T47D (cell line): ENCODE measurements at places on chromosomes 1 and 21.

GRCh38 chr1:54218883-54219687 lies 19.1 kb downstream of the MRPL37 start:
- DNase-seq, result no peak

DNA sequence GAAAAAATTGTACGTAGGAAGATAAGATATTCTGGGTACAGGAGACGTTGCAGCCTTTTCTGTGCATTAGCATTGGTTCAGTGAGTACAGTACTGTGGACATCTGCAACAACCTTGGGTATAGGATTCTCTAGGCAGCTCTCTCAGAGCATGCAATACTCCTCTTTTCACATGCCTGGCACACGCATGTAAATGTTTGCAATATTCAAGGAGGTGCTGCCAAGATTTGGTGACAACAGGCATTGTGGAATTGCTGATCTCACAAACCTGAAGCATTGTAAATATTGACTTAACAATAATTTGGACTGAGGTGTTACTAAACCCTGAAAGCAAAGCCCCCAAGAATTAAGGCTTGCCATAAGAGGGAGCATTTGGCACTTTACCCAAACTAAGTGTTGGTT lies 126.8 kb downstream of the GRIK1 start:
- peak; percentile 20 for DNase-seq

GRCh38 chr1:198747127-198747526 lies 108.3 kb downstream of the PTPRC start:
- DNase-seq, result no peak

GRCh38 chr1:73577206-73577605 lies 620.8 kb downstream of the LRRIQ3 start:
- no peak for DNase-seq

- DNase-seq, result no peak
These were observed 178.7 kb upstream of the RUNX1 start for GRCh38 chr21:35227786-35228185.

DNA sequence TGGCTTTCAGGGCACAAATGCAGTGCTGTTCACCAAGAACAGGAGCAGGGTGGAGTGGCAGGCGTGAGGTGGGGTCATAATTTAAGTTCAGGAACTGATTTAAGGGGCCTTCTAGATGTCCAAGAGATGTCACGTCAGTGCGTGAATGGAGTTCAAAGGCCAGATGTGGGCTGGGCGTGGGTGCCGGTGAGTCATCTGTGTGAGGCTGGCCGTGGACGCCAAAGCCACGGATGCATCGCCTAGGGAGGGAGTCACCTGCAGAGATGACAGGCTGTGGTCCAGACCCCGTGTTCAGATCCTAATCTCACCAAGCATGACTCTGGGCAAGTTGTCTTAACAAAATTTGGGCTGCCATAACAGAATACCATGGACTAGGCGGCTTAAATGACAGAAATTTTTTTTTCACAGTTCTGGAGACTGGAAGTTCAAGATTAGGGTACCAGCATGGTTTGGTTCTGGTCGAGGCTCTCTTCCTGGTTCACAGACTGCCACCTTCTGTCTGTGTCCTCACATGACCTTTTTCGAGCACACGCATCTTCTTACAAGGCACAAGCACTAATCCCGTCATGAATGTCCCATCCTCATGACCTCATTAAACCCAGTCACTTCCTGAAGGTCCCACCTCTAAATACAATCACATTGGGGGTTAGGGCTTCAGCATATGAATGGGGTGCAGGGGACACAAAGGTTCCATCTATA lies 109.6 kb downstream of the PRDM2 start:
- no peak for DNase-seq

GRCh38 chr1:47409311-47410067 lies 6.6 kb upstream of the FOXE3 start:
- DNase-seq, result no peak

DNA sequence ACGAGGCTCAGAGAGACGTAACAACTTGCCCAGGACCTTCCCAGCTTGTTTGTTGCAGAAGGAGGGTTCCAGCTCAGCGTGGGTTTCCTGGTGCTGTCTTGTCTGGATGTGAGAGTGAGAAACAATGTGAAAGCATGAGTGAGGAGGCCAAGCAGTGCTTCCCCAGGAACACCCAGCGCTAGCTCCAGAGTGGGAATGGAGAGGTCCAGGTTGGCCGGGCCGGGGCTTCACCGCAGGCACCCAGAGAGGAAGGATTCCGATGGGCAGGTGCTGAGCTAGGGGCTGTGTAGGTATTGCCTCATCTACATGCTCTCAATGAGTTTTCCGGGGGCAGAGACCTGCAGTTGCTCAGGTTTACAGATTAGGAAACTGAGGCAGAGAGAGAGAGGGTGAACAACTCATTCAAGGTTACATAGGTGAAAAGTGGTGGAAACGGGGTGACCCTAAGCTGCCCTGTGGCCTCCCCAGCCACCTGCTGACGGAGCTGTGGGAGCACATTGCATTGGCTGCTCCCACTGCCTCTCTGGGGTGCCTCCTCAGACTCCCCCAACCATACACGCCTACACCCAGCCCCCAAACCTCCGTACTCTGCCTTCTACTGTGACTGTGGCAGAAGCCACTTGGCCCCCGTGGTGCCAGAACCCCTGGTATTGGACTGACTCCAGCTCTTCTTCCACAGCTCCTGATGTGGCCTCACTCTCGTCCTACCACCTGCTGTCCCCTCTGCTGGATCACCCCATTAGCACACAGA lies 51.2 kb downstream of the B3GALT5 start:
- no peak for DNase-seq

- DNase-seq, result no peak
These were observed 3.1 kb upstream of the TINAGL1 start for GRCh38 chr1:31573261-31573660.

- peak; percentile 52 for DNase-seq
These were observed 438 bp downstream of the MRPS6 start for GRCh38 chr21:34073749-34074282.

- no peak for DNase-seq
These were observed 41.3 kb upstream of the GPR52 start for GRCh38 chr1:174406421-174406820.

DNA sequence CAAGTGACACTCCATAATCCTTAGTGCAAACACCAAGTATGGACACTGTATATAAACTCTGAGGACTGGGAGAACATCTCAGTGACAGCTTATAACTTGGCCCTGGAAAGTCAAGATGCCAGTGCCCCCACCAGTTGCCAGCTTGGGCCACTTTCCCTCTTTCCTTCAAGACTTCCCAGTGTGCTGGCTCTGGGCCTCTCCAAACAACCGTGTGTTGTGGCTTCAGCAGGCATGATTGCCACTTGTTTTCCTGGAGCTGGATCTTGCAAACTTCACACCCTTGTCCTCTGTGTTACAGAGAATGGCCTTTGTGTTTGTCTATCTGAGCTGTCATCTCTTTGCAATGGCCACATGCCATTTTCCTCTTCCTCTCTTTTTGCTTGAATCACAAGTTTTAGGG lies 37.0 kb downstream of the CCDC185 start:
- no peak for DNase-seq

DNA sequence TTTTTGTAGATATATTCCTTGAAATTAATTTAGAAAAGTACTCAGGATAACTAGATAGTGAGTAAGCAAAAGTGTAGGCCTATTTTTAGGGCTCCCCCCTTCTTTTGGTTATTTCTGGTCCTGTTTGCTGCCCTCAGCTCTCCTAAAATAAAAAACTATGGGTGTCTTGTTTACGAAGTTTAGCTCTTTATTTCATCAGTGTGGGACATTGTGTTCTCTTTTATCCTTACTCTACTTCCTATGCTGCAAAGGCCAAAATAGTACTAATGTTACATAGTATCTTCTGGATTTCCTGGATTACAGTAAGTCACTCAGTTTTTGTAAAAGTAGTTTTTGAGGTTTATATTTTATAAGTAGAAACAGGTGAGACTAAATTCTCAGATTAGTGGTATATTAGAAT lies 15.4 kb downstream of the CEP350 start:
- DNase-seq, result no peak

- no peak for DNase-seq
These were observed 9.3 kb downstream of the CBR1 start for GRCh38 chr21:36079010-36079649.

DNA sequence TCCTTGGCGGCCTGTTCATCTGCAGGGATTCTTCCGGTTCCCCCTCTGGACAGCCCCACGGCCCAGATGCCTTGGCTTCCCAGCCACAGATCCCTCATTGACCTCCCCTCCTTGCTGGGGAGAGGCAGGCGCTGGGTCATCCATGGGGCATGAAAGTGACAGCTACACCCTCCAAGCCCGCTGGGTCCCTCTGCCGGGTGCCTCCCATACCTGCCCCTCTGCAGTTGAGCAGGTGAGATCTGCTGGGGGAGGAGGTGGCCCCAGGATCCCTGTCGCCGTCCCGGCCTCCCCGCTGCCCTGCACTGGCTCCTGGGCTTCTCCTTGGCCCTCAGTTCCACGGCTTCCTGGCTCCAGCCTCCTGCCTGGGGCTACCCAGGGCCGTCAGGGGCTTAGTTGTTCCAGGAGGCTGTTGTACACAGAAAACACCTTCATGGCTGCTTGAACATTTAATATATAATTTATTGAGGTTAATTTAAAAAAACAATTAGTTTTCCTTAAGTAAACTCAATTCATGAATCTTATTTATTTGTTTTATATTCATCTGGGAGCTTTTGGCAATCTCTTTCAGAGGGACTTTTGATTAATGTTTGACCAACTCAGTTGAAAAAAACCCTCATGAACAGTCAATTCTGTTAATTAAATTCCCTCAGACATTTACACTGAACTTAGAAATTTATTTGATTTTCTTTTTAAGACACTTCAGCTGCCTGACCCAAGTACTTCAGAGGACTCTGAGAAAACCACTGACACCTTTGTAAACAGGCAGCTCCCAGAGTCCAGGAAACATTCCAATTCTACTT lies 67.6 kb upstream of the ABCG1 start:
- no peak for DNase-seq

DNA sequence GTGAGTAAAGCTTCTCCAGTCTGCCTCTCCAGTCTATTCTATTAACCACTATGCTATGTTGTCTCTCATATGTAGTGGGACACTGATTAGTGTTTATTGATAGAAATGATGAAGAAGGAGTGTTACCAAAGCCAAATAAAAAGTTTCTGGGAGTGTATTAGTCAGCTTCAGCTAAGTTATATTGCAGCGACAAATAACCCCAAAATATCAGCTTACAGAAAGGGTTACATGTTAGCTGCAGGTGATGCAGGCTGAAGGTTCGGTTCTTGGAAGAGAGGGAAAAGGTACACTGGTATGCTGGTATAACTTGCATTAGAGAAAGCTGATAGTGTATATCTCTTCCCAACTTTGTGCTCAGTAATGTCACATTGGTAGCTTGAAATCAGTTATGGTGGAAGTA lies 10.6 kb upstream of the AK2 start:
- DNase-seq, result no peak

- DNase-seq, result no peak
These were observed 307.0 kb upstream of the USP25 start for GRCh38 chr21:15422783-15423182.

DNA sequence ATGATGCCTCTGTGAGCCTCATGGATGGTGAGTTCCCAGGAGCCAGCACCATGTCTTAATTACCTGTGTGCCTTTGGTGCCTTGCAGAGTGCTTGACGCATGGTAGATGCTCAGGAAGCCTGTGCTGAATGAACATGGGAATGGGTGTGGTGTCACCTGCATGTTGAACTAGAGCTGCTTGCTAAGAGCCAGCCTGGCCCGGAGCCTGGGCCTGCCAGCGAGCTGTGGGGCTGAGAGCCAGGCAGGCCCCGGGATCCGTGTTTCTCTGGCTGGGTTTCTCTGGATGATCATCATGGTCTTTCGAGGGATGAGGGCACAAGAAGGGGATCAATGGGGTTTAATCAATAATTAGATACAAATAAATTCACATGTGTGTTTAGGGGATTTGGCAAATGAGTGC lies 6.7 kb upstream of the TEX35 start:
- DNase-seq, result no peak

- no peak for DNase-seq
These were observed 33.5 kb downstream of the KCNC4 start for GRCh38 chr1:110243574-110243973.

- no peak for DNase-seq
These were observed 8.9 kb downstream of the BSND start for GRCh38 chr1:55007625-55008024.

- no peak for DNase-seq
These were observed 248.4 kb downstream of the RHOU start for GRCh38 chr1:228983661-228984060.
